Upper lobe of right lung (tissue), 1 donor: ENCODE measurements at places on chromosomes 3 and 15.

DNA sequence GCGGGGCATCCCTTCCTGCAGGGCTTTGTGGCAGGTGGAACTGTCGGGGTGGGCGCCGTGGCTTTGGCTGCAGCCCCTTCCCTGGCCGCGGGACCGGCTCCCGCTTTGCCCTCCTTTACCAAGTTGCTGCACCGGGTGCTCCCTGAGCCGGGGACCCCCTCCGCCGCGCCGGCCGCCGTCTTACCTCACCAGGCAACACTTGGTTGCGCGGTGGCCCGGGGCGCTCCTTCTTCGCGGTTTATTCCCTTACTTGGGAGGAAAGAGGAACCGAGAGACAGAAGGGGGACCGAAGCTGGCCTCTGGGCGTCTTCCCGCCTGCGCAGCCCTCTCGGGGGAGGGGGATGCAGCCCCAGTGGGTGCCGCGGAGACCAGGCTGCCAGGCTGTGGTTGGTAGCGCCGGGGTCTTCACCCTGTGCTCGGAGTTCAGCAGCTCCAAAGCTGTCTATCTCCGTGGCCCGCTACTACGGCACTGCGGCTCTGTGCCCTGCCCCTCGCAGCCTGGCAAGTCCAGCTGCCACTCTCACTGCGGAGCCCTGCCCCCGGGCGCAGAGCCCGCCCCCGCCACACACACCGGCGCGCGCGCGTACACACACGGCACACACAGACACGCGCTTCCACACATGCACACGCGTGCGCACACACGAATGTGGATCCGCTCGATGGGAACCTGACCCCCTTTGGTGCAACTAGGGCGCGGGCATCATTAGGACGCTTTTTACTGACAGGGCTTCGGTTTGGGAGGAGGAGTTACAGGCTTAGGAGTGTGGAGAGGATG is at the start of gene DGKG:
Gene DGKG, minus strand, starts transcription at position 473 of the 775 bp plus-strand sequence. CDS start 41,775 bp downstream, outside the sequence.
- DNase-seq = peak; percentile 83
- peak within 1 kb of the TSS; percentile 48 for H3K4me3 ChIP-seq
- H3K4me1 ChIP-seq = peaks cover 7% of the 10 kb centered on the region

DNA sequence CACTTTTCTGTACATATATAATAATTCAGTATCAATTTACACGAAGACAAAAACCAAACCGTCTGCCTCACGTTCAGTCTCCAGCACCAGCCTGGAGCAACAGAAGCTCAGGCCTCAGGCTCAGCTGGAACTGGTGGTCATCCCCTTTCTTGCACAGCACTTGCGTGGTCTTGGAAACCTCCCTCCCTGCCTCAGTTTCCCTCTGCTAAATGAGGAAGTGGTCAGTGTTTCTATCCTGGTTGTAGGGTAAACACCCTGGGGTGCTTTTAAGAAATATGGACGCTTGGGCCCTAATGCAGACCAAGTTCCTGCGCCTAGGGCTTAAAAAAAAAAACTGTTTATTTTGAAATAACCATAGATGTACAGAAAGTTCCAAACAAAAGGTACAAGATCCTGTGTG is 21.6 kb downstream of the IQSEC1 start:
- H3K27ac ChIP-seq = no peak overlapping the region
- H3K4me1 ChIP-seq = no peaks in the 10 kb centered on the region
- H3K4me3 ChIP-seq = no peak overlapping the region
- no peaks in the 10 kb centered on the region for H3K27me3 ChIP-seq

GRCh38 chr15:75455424-75455981 is 4.0 kb upstream of the SIN3A start:
- H3K27ac ChIP-seq = peak overlapping the region; percentile 93
- peak; percentile 95 for DNase-seq
- no peaks in the 10 kb centered on the region for H3K27me3 ChIP-seq
- H3K36me3 ChIP-seq = no peaks in the 10 kb centered on the region

GRCh38 chr3:114730397-114730796 is 416.7 kb downstream of the ZBTB20 start:
- H3K36me3 ChIP-seq = no peaks in the 10 kb centered on the region
- no peak for DNase-seq
- no peaks in the 10 kb centered on the region for H3K4me1 ChIP-seq
- H3K4me3 ChIP-seq = no peak overlapping the region
- no peaks in the 10 kb centered on the region for H3K27me3 ChIP-seq
- no peak overlapping the region for H3K27ac ChIP-seq

- H3K4me3 ChIP-seq = no peak overlapping the region
- DNase-seq = no peak
- H3K27ac ChIP-seq = no peak overlapping the region
- H3K36me3 ChIP-seq = no peaks in the 10 kb centered on the region
- no peaks in the 10 kb centered on the region for H3K27me3 ChIP-seq
- H3K4me1 ChIP-seq = no peaks in the 10 kb centered on the region
Measured at GRCh38 chr3:184352149-184352785, 9.1 kb downstream of the CLCN2 start.

DNA sequence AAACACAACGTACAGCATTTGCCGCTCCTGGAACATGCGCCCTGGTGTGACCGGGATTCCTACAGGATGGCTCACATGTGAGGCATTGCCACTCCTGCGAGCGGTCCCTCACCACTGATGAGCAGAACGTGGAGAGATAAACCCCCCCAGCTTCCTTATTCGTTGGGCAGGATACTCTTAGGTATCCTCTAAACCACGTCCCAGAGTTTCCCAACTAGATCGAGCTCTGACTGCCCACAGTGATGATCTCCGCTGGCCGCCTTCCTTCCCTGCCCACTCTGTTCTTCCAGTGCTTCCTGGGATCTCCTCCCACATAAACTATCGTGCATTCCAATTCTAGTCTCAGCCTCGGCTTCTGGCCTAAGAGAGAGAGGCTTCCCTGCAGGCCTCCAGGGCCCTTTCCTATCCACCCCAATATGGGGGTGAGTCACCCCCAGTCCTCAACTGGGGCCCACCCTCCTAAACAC is 91.8 kb downstream of the TOP2B start:
- no peaks in the 10 kb centered on the region for H3K27me3 ChIP-seq
- no peaks in the 10 kb centered on the region for H3K36me3 ChIP-seq
- no peaks in the 10 kb centered on the region for H3K4me1 ChIP-seq

- no peak for DNase-seq
- no peaks in the 10 kb centered on the region for H3K36me3 ChIP-seq
- H3K27ac ChIP-seq = no peak overlapping the region
- H3K27me3 ChIP-seq = no peaks in the 10 kb centered on the region
Measured at GRCh38 chr15:91140601-91141000, 40.5 kb downstream of the SV2B start.

GRCh38 chr3:11072631-11073030 is 80.1 kb downstream of the SLC6A1 start:
- H3K27me3 ChIP-seq = no peaks in the 10 kb centered on the region
- no peak overlapping the region for H3K4me3 ChIP-seq
- no peak overlapping the region for H3K27ac ChIP-seq
- H3K4me1 ChIP-seq = no peaks in the 10 kb centered on the region
- no peak for DNase-seq
- H3K36me3 ChIP-seq = no peaks in the 10 kb centered on the region

GRCh38 chr3:100963041-100963440 is 30.2 kb downstream of the ABI3BP start:
- DNase-seq = no peak
- H3K4me1 ChIP-seq = no peaks in the 10 kb centered on the region
- no peaks in the 10 kb centered on the region for H3K36me3 ChIP-seq
- H3K27ac ChIP-seq = no peak overlapping the region
- H3K4me3 ChIP-seq = no peak overlapping the region
- no peaks in the 10 kb centered on the region for H3K27me3 ChIP-seq

GRCh38 chr3:150447631-150448465 is 39.8 kb downstream of the TSC22D2 start:
- H3K27ac ChIP-seq = no peak overlapping the region
- H3K27me3 ChIP-seq = no peaks in the 10 kb centered on the region
- DNase-seq = no peak
- H3K36me3 ChIP-seq = no peaks in the 10 kb centered on the region

- DNase-seq = no peak
- no peak overlapping the region for H3K27ac ChIP-seq
- H3K4me3 ChIP-seq = no peak overlapping the region
- no peaks in the 10 kb centered on the region for H3K4me1 ChIP-seq
Measured at GRCh38 chr3:20421-20820, 176.1 kb upstream of the CHL1 start.
